ENCODE measurements at places on chromosomes 6 and 20.

- DNase-seq, result no peak
These were observed 693 bp downstream of the HLA-F start for GRCh38 chr6:29723666-29724588.

GRCh38 chr20:346640-347316, at the start of gene NRSN2:
Gene NRSN2, plus strand, starts transcription at chr20:347111. Its CDS starts 2,533 bp downstream, at chr20:349644.
- DNase-seq, result no peak

DNA sequence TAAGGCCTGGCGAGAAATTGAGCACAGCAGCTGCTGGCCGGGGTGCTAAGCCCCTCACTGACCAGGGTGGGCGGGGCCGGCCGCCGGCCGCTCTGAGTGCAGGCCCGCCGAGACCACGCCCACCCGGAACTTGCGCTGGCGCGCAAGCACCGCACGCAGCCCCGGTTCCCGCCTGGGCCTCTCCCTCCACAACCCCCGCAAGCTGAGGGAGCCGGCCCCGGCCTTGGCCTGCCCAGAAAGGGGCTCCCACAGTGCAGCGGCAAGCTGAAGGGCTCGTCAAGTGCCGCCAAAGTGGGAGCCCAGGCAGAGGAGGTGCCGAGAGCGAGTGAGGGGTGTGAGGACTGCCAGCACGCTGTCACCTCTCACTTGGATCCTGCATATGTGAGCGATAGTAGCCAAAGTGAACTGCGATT, 251.2 kb downstream of the GJA1 start:
- DNase-seq, result no peak

DNA sequence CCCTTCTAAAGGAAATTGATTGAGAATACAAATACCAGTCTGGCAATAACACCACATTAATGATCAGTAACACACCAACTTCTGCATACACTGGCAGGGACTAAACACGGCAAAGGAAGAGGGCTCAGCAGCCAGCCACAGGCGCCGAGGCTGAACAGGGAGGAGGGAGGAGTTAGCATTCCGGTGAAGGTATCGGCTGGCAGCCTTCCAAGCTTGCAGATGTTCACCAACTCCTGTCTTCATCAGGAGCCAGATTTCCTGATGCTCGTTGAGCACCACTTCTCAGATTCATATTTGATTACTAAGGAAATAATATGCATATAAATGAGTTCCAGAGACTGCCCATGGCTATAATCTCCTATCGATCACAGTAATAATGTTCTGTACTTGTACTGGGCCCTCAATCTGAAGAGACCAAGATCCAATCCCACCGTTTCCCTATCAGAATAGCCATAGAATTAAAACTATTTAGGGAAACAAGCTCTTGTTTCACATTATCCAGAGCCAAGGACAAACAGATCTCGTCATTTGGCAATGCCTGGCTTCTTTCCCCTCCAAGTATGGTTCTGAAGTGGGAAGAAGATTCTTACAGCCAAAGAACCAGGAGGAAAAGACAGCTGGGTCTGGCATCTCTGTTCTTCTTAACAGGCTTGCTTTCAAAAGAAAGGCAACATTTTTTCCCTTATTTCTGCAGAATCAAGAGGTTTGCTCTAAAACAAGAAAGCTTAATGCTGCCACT, 42.2 kb downstream of the GFOD1 start:
- DNase-seq, result no peak

DNA sequence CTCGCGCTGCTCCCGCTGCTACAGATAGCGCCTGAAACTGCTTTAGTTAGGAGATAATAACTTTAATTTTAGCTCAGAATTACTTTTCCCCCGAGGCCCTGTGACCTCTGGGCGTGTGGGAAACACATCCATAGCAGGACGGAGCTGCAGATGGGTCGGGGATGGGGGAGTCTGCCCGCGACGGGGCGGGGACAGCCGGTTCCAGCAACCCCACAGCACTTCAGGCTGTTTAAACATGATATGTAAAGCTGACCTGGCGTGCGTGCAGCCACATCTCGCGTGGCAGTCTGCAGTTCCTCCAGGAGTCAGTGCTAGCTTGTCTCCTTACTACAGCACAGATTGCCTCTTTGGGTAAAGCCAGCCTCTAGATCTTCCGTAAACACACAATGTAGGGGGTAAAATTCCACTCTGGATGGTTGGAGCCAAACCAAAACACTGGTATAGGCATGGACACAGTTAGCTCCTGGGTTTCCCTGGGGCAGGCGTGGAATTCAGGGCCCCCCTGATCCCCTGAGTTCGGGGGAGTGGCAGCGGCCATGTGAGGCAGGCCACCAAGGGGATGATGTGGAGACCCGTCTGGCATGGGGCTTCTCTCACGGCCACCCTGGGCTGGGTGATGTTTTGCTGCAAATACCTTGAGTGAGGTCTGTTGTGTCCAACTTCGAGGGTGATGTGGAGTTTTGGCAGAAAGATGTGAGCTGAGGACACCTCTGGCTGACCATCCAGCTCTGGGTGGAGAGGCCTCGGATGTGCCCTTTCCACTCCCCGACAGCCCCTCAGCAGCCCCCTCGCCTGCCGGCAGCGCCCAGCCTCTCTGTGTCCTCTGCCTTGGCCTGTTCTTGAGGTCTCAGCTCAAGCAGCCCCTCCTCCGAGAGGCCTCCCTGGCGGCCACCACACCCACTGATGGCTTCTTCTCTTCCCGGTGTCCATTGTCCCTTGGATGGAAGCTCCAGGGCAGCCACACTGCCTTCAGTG, 214.5 kb downstream of the TAF4 start:
- no peak for DNase-seq

DNA sequence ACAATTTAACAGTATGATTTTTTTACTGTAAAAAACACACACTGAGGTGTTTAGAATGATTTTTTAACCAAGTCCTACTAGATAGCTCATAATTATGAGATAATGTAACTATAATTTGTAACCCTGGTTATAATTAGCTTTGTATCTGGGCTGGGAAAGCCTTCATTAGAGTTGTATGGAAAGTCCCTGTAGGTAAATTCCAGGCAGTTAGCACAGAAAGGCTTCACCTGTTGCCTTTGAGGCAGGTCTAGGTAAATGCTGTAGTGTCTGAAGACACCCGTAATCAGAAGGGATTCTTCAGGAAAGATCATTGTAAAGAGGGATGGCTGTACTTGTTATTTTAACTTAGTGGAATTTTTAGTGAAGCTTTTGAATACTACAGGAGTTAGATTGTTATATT, 1.9 kb downstream of the TMEM200A start:
- DNase-seq, result no peak

DNA sequence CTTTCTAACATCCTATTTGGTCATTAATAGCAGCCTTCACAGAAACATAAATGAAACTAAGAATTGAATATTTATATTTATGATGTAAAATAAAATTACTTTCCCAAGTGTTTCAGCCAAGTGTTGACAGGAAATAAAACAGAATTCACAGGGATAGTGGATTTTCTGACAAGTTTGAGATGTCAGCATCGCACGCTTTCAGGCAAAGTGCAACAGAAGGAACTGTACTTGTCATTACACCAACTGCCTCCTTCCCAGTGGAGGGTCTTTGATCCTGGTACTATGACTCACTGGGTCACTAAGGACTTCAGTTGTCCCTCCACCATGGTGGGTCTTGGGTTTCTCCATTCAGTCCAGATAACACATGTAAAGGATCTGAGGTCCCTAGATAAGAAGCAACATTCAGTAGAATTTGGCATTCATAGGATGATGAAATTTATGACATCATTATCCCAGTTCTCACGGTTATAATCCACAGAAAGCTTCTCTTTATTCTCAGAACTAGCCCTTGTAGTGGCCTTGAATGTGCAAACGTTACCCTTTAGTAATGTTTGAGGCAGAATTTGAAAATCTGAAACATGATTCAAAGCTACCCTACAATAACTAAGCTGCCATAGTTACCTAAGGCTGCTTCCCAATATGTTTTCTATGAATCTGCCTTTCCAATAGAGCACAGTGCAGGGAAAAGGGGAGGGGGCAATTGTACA, 3.8 kb upstream of the TNFAIP3 start:
- no peak for DNase-seq

GRCh38 chr6:126033696-126034095, 47.4 kb downstream of the TRMT11 start:
- no peak for DNase-seq

DNA sequence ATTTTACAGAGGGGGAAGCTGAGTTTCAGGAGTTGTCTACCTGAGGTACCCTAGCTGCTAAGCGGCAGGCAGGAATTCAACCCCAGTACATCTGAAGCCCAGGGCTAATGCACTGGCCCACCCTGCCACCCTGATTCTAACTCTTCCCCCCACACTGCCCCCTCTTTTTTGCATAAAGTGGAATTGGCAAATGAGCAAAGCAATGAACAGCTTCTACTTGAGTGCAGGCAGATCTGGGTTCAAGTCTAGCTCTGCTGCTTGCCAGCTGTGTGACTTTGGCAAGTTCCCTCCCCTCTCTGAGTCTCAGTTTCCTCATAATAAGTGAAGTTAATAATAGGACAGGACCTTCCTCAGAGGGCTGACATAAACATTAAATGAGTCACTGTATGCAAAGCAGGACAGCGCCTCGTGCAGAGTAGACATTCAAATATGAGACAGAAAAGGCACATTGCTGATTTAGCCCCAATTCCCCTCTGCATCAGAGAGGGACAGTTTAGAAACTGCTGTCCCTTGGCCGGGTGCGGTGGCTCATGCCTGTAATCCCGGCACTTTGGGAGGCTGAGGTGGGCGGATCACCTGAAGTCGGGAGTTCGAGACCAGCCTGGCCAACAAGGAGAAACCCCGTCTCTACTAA, 4.7 kb downstream of the ADA start:
- no peak for DNase-seq

- DNase-seq, result no peak
These were observed 466 bp upstream of the BFSP1 start for GRCh38 chr20:17531665-17532025.

DNA sequence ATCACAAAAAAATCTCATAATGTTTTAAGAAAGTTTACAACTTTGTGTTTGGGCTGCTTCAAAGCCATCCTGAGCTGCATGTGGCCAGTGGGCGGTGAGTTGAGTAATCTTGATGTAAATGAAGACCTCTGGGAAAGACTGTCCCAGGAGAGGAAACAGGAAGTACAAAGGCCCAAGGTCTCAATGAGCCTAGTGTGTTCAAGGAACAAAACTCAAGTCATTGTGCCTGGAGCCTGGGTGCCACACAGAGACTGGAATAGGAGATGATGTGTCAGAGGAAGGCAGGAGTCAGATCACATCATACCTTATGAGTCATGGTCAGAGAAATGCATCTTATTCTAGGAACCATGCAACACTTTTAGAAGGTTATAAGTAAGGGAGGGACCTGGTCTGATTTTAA, 51.5 kb downstream of the COL19A1 start:
- no peak for DNase-seq

GRCh38 chr6:140833408-140833807, 1299.3 kb upstream of the GJE1 start:
- DNase-seq, result no peak

Data from suprapubic skin (tissue), 4 donors.